ENCODE measurements at places on chromosomes 12 and 14.

DNA sequence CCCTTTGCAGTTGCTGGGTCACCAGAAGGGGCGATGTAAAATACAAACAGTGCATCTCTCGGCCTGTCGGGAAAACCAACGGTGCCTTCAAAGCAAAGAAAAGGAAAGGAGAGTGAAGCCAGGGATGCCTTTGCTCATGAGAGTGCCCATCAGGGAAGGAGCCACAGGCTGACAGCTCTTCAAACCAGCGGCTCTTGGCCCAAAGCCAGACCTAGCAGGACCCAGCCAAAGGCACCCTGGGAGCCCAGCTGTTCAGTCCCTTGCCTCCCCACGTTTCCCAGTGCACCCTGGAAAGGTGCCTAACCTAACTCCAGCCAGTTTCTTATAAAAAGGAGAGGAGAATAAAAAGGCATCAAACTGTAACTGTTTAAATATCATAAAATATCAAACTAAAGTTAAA lies 29.2 kb downstream of the PRMT8 start:
- DNase-seq, result peak; percentile 61

DNA sequence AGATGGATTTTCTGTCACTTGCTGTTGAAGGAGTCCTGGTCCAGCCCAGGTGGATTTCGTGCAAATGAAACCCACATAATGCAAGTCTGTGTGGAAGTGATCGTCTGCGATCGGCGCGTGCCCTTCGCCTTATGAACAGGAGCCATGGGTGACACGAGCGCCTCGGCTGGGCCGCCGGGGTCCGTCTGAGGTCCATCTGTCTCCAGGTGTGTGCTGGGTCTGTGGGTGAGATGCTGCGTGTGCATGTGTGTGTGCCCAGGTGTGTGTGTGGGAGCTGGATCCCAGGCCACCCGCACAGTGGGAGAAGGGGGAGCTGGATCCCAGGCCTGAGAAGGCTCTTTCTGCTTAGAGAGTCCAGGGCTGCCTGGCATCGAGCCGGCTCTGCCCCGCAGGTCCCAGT lies 53.8 kb downstream of the GALNT9 start:
- DNase-seq, result no peak

- DNase-seq, result no peak
Observed at GRCh38 chr14:51305751-51306150, 65.7 kb downstream of the TMX1 start.

GRCh38 chr12:94874518-94875302 lies 128.8 kb downstream of the NDUFA12 start:
- DNase-seq, result no peak

DNA sequence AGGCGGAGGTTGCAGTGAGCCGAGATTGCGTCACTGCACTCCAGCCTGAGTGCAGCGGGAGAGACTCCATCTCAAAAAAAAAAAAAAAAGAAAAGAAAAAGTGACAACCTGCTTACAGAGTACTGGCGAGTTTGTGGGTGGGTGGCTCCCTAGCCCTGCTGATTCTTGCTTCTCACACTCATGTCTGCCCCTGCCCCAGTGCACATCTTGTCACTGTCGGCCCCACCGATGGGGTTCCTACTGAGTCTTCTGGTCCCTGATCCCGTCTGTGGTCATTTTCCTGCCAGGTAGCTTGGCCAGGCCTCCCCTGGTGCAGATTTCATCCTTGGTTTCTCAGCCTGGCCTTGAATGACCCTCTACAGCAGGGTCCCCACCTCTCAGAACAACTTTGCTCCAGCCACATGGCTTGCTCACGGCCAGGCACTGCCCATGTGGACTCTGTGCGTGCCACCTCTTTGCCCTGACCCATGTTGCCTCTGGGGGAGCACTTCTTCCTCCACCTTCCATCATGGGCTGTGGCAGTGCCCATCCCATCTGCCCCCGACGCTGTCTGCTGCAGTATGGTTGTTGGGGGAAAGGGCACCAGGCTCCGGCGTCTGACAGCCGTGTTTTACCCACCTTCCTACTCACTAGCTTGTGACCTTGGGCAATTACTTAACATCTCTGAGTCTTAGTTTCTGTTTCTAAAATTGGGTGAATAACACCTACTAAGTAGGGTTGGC lies 2.1 kb upstream of the PTPN6 start:
- DNase-seq, result no peak

GRCh38 chr14:59299731-59300130 lies 111.3 kb downstream of the DAAM1 start:
- DNase-seq, result no peak

DNA sequence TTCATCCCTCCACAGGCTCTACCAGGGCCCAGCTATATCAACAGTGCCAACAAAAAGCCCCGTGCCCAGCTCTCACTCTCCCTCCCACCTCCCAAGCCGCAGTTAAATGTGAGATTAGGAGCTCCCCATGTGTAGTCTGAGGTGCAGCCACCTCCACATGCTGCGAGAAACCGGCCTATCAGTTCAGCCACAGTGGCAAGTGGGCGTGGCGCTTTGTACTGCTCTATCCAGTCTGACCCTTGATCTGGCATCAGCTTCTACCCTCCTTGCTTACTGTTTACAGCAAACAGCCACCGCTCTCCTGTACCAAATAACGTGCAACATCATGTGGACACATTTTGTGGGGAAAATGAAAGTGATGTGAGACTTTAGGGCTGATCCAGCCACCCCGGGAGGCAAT lies 1.7 kb downstream of the PLEK2 start:
- DNase-seq, result no peak

DNA sequence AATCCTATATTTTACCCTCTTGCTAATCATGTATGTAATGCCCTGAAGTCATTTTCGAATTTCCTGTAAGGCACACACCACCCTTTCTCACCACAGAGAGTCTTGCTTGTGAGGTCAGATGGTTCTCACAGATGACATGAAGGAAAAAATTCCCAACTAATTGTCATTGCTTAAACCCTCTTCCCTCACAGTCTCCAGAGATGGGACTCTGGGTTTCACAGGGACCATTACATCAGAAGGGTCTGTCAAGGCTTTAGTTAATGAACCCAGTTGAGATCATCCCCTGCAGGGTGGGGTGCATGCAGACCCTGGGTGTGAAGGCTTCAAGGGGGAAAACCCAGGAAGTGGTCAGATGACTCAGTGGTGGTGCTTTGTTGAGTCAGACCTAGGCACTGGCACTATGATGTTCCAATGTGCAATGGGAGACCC lies 229.6 kb downstream of the BCAT1 start:
- no peak for DNase-seq

DNA sequence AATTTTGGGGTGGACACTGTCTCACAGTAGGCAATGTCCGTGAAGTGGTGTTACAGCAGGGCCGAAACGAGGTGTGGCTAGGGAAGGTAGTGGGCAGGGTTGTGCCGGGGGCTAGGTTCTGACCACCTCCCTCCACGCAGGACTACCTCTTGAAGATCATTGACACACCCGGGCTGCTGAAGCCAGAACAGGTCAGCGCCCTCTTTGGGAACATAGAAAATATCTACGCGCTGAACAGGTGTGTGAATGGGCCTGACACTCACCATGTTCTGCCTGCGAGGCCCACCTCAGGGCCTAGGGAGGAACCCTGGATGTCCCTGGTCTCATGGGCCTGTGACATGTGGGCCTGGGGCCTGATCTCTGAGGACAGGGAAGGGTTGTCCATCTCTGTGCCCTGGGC lies 24.6 kb downstream of the PLEKHG3 start:
- DNase-seq, result no peak

DNA sequence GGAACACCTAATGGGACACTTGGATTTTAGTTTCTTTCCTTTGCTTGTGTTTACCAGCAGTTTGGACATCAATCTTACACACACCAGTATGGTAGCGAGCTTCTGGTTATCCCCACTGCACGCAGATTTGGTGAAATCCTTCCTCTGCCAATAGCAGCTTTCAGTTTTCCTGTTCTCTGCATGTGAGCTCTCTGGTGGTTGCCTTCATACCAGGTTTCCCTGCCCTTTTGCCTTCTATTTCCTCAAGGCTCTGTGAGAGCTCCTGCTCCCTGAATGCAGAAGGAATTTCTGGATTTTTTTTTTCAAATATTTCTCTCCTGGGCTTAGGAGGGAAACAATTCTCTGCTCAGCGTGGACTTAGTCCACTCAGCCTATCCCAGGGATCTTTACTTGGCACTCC lies 93.0 kb upstream of the CCDC91 start:
- DNase-seq, result no peak

GRCh38 chr12:124513297-124513867 lies 54.0 kb downstream of the NCOR2 start:
- no peak for DNase-seq

DNA sequence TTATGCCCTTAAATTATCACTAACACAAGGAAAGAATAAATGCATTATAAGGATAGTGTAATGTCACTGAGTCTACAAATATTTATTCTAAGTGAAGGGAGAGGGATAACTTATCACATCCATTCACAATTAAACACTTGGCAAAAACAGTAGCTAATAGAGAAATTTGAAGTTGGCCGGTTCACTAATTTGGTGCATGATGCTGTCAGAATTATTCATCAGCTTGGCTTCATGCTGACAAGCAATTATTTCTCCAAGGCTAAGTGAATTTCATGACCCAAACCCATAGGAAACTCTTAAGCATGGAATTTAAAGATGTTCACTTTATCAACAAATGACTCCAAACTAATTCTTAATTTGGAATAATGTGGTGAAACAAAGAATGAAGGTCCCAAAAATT lies 25.0 kb upstream of the NR1H4 start:
- no peak for DNase-seq

- DNase-seq, result peak; percentile 98
Observed at GRCh38 chr14:50383618-50384225, 13.0 kb downstream of the CDKL1 start.

DNA sequence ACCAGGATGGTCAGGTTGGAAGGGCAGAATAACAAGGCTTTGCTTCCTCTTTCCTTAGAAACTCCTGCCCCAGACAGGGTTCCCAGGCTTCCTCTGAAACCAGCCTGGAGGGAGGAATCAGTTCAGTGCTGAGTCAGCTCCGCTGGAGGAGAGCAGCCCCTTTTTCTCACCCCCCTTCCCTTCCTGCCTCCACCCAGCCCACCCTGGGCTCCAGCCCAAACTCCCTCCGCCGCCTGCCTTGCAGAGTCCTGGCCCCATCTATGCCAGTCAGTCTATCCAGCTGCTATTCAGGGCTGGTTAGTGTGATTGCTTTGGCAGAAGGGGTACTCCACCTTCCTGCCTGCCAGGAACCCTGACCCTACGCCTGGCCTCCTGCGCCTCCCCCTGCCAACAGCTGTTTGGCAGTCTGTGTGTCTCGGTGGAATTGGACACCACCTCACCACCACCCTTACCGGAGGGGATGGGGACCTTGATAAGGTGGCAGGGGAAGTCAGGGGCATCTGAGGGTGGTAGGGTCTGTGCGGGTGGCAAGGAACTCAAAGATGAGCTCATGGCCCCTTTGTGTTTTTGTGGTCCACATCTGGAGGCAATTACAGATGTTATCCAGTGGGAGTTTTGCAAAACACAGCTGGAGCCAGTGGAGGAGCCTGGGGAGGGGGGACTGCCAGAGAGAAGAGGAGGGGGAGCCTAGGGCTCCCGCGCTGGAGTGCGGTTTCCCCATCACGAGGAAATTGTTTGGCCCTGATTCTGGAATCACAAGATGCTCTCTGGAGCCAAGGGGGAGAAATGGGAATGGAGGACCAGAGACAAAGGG lies 12.2 kb downstream of the MMP14 start:
- DNase-seq, result no peak

- DNase-seq, result no peak
Observed at GRCh38 chr14:105436891-105437722, 17.5 kb downstream of the MTA1 start.

- peak; percentile 41 for DNase-seq
Observed at GRCh38 chr14:91996948-91997371, 42.9 kb downstream of the TRIP11 start.

- no peak for DNase-seq
Observed at GRCh38 chr12:63298386-63298930, 147.5 kb upstream of the AVPR1A start.

GRCh38 chr14:91154851-91155625 lies 41.2 kb downstream of the DGLUCY start:
- DNase-seq, result peak; percentile 99

DNA sequence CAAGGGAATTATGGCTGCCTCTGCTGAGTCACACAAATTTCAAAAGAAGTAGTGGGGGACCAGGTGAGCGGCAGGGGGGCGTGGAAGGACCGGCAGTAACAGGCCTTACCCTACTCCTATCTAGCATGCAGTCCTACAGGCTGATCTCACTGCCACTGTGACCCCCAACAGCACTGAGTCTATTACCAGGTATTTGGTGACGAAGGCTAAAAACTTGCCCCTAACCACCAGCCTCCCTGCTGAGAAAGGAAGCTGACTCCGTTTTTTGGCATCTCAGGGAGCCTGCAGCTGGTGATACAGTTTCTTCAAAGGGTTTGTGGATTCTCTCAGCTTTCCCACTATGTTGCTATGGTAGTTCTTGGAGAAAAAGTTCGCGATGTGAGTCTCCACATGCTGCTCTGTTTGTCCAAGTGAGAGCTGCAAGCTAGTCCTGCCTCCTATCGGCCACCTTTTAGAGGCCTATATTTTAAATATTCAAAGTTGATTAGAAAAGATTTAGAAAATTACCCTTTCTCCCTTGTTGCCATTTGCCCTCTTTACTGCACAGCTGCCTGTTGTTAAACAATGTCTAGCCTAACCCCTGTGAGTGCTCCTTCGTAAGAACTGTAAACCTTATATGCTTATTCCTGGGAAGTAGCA lies 57.1 kb upstream of the SLCO1B1 start:
- DNase-seq, result no peak

DNA sequence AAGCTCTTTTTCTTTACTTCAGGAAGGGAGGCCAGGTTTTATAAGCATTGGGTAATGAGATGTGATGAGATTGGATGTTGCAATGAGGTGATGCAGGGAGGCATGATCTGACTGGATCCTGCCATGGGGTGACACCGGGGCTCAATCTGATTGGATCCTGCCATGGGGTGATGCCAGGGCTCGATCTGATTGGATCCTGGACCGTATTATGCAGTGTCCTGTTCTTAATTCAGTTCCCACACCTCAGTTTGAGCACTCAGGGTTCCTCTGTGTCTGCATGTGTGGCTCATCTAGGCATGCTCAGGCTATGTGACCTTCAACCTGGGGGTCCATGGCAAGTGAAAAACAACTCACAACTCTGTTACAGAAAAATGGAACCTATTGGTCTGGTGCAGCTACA lies 166.4 kb downstream of the SLC15A4 start:
- DNase-seq, result no peak

DNA sequence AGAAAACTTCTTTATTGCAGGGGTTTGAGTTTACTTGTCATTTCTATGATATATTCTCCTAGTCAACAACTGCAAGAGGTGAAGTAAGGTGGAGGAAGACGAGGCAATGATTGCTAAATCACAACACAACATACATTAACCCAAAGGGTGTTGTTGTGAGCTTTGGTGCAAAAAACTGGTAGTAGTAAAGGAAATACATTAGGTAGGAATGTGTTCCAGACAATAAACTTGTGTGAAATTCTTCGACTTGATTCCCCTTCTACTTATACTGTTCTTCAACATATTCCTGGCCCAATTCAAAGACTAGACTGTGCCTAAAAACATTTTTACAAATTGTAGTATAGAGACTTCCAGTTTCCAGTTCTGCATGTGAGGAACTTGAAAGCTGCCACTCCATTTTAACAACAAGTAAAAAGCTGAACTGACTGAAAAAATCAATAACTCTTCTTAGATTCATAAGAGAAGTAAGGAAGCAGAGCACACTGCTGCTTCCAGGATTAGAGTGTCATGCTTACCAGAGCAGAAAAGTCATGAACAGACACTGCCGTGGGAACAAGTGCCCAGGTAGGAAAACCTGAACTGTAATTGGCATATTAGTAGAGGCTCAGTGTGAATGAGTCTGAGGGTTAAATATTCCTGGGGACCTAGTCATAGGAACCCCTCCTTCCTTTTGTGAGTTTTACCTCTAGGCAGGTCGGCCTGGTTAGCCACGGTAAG lies 22.2 kb downstream of the COX8C start:
- DNase-seq, result no peak

All from NCI-H524 (cell line).